ENCODE measurements at places on chromosomes 7 and 10. TPM values are rescaled to one million over a fixed set of nuclear protein-coding genes. Genes with fewer than 3 reads are reported as not detected.

Gene GHRHR
- not detected for total RNA-seq

Gene TBRG4
- total RNA-seq = 60.7 TPM

DNA sequence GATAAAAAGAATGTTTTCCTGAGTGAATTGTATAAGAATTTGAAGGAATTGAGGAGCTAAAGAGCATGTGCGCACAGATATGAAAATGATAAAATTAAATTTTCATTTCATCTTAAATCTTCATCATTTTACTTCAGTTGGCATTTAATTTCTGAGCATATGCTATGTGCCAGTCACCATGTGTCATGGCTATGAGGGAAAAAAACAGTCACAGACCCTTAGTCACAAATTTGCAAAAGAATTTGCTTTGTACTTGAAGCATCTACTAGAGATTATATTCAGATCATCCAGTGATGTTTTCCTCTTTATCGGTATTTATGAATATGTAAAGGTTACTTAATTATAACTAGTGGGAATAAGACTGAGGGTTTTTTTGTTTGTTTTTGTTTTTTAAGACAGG is 29.8 kb downstream of the VCL start:
- DNase-seq = no peak

GRCh38 chr7:137591421-137591837 is 247.9 kb upstream of the PTN start:
- DNase-seq = no peak

Gene YAE1
- 45.2 TPM for total RNA-seq

Gene DYNC1I1
- total RNA-seq = 157 TPM

Gene SERPINE1
- total RNA-seq = under 0.01 TPM

DNA sequence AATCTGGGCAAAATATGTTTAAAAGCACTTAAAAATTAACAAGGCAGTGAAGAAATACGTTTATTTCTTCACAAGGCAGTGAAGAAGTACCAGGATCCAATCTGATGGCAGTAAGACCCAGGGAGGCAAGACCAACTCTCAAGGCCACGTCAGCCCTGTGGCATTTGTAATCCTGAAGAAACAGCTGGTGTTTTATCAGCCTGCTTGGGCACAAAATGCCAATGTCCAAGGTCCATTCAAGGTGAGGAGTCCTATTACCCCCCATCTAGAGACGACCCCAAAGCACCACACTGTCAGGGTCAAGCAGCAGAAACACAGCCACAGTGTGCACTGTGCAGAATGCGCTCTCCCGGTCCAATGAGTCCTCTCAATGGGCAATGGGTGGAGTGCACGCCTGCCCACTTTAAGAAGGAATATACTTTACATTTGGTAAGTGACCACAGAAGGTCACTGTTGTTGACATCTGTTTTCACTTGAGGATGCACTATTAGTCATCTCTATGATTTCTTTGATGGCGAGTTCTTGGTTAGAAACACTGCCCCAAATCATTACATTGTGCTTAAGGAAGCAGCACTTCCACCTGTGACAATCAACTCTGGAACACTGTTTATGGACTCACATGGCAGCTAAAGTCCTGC is 12.8 kb downstream of the CPXM2 start:
- DNase-seq = no peak

GRCh38 chr10:112956631-112957350 is 6.7 kb downstream of the TCF7L2 start:
- DNase-seq = no peak

GRCh38 chr7:73437091-73437490 is 3.5 kb downstream of the FZD9 start:
- no peak for DNase-seq

DNA sequence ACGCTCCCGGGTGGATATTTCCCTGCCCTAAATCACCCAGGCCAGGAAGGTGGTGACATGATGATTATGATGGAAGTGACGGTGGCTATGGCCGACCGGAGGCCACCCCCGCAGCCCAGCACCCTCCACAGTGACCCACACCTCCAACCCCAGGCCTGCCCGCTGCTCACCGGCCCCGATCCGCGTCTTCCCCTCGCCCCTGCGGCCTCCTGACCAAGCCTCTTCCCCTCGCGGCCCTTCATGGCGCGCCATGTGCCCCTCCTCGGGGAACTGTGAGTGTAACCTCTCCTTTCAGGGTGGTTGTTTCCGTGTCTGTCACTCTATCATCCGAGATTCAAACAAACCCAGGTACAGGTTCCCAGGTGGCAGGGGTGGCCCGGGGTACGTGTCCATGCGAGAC is 78.3 kb downstream of the UNCX start:
- no peak for DNase-seq

- DNase-seq = no peak
Measured at GRCh38 chr10:31757386-31757791, 171.2 kb downstream of the ARHGAP12 start.
